ENCODE measurements at places on chromosomes 4 and X. TPM values are rescaled to one million over a fixed set of nuclear protein-coding genes. Genes with fewer than 3 reads are reported as not detected.

DNA sequence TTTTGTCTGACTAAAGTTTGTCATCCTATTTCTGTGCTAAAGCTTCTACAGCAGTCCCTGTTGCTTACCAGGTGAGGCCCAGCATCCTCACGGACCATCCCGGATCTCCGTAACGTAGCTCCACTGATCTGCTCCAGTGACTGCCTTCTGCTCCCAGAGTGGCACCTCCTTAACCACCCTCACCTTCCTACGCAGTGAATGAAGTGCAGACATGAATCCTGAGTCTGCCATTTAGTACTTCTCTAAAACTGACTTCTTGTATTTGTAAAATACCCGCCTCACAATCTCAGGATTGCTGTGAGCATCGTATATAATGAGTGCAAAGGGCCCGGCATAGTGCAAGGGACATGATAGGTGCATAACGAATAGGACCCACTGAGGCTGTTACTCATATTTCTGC is 27.7 kb upstream of the ACSL1 start:
- no peak overlapping the region for H3K4me3 ChIP-seq
- no peak for DNase-seq
- H3K36me3 ChIP-seq, result no peaks in the 10 kb centered on the region
- no peak overlapping the region for H3K27ac ChIP-seq
- H3K4me1 ChIP-seq, result no peaks in the 10 kb centered on the region

Gene CDX4
- not detected for total RNA-seq

Gene CT47C1
- not detected for total RNA-seq

DNA sequence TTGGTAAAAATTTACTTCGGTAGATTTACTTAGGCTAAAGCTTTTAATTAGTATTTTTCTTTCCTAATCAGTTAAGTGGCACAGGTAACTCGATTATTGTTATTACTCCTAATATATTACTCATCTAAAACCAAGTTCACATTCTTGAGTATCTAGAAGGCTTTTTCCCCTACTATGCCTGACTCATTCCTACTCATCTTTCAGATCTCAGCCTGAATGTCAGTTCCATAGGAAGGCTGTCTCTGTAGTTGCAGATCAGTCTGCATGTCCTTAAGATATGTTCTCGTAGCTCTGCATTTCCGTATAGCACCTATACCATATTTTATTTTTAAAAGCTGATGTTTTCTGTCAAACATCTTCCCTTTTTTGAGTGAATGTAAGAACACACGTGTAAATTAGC is 5.9 kb upstream of the FAM184B start:
- no peak overlapping the region for H3K4me3 ChIP-seq
- H3K27ac ChIP-seq, result no peak overlapping the region
- no peaks in the 10 kb centered on the region for H3K36me3 ChIP-seq
- no peaks in the 10 kb centered on the region for H3K27me3 ChIP-seq

Gene NDST4
- not detected for total RNA-seq

Data from thyroid gland (tissue), 4 donors.